HFFc6 (cell line): ENCODE measurements at places on chromosomes 4 and X.

- DNase-seq = no peak
Observed at GRCh38 chr4:126395664-126396063, 1080.9 kb downstream of the FAT4 start.

- DNase-seq = no peak
Observed at GRCh38 chr4:110159541-110159940, 38.9 kb downstream of the ELOVL6 start.

DNA sequence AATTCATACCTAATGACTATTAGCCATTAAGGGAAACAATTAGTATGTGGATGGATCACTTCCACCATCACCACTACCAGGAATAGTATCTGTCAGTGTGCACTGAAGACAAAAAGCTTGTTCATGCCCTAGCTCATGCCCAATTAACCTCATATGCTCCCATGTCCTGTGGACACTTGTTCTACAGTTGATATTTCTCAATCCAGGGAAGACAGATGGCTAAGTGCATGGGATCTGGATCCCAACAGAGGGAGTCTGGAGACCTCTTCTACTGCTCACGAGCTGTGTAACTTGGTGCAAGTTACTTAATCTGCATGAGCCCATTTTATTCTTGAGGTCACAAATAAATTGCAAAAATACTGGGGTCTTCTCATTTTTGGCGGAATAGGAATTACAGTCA, 23.7 kb downstream of the AMOT start:
- DNase-seq = no peak

- no peak for DNase-seq
Observed at GRCh38 chrX:56125946-56126345, 106.2 kb upstream of the KLF8 start.

GRCh38 chr4:23483320-23483960, 406.4 kb downstream of the PPARGC1A start:
- no peak for DNase-seq

GRCh38 chr4:71841336-71841735, 57.5 kb upstream of the GC start:
- DNase-seq = no peak

GRCh38 chr4:49002931-49003330, 16.9 kb downstream of the CWH43 start:
- DNase-seq = no peak

DNA sequence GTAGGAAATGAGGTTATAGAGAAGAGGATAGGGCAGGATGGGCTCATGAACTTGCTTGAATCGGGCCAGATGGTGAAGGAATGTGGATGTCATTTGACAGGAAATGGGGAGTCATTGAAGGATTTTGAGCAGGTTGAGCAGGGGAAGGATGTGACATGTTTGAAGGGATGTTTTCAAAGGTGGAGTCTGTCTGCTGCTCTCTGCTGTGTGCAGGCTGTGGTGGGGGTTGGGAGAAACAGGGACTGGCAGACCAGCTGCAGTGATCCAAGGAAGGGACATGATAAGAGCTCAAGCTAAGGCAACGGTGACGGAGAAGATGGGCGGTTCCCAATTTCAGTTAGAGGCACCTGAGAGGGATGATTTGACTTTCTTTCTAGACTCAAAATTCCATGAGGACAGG, 14.0 kb upstream of the XPNPEP2 start:
- no peak for DNase-seq

GRCh38 chr4:137981277-137981676, 260.9 kb downstream of the SLC7A11 start:
- DNase-seq = peak; percentile 70

- no peak for DNase-seq
Observed at GRCh38 chr4:20269320-20269719, 17.6 kb downstream of the SLIT2 start.

DNA sequence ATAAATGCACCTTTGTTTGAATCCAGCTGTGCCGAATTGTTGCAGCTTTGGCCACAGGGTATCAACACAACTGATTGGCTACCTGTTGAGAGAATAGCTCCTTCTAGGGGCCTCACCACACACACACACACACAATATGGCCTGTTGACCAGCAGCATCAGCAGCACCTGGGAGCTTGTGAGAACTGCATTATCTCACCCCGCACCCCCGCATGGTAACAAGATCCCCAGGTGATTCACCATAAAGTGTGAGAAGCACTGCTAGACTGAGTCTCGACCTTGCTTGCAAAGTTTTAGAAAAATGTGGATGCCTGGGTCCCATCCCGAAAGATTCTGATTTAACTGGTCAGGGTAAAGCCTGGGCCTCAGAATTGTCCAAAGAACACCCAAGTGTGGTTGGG, 176.9 kb upstream of the PRPS2 start:
- DNase-seq = no peak

GRCh38 chr4:2900741-2901140, 57.1 kb downstream of the ADD1 start:
- no peak for DNase-seq

DNA sequence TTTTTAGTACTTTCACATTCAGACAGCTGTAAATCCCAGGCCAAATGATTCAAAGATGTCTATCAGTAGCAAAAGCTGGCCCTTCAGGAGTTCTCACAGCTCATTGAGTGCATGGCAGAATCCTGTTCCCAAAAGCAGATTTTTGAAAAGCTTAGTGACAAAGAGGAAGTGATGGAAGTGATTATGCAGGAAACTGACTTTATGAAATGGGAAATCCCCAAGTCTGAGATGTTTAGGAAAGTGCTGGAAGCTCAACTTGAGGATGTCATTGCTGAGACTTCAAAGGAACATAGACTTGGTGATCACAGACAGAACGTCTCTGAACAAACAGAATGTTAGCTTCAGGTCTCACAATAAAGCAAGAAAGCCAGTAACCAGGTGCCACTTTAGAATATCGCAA, 51.0 kb upstream of the CFAP47 start:
- no peak for DNase-seq

DNA sequence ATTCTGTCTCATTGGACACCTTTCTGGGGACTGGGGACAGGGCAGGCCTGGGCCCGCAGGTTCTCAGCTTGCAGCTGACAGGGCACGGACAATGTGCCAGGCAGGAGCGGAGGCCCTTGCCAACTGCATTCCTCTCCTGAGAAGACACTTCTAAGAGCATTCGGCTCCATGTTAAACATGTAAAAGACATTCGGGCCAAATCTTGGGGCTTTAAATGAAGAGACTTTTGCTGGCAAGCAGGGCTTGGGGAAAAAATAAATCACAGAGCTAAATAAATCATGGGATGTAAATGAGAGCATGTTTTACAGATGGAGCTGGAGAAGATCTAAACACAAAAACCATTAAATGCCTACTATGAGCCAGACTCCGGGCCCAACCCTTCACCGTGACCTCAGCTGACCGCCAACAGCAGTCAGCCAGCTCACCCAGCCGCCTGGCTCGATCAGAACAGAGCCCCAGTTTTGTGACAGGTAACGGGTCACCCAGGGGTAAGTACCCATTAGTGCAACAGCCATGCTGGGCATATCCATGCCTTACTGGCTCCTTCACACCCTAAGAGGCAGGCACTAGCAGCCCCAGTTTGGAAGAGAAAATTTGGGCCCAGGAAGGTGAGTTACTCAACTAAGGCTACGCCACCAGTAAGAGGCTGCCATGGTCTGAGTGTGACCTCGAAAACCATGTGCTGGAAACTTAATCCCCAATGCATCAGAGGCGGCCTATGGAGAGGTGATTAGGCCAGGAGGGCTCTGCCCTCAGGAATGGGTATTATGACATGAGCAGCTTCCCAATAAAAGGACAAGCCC, 14.7 kb downstream of the WDR1 start:
- DNase-seq = no peak

GRCh38 chr4:117093571-117093970, 8.2 kb upstream of the TRAM1L1 start:
- no peak for DNase-seq

DNA sequence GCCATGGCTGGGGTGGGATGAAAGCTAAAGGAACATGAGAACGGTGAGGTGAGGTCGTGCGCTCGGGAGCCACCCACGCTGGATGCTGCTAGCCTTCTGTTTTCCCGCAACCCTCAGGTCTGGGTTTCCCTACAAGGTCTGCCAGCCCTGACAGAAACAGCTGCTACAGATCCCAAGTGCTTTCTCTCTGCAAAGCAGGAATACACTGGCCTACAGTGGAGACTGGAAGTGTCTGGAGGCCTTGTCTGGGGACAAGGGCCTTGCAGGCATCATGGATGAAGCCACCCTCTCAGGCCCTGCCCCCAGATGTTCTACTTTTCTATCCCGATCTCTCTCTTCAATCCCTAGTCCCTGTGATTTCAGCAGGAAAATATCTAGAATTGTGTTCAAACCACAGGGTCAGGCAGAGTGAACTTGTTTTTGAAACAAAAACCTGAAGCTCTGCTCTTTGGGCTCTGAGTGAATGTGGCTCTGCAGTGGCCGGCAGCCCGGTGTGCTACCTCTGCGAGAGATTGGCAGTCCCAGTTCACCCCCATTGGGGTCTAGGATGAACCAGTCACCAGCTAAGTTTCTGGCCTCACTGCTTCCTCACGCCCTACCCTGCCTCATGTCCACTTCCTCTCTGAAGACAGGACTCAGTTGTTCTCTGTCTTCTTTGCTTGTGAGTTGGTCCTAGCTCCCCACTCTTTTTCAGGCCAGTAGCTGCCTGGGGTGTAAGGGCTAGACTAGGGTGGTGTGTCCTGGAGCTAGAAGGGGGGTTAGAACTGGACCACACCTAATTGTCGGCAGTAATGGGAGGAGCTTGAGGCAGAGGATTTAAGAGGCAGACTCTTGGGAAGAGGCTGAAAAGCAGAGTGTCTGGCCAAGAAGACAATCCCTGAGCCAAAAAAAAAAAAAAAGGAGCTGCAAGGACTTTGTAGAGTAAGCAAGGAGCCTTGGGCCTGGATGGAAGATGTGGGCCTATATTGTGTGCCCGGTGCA, 89.6 kb downstream of the RTL5 start:
- no peak for DNase-seq

DNA sequence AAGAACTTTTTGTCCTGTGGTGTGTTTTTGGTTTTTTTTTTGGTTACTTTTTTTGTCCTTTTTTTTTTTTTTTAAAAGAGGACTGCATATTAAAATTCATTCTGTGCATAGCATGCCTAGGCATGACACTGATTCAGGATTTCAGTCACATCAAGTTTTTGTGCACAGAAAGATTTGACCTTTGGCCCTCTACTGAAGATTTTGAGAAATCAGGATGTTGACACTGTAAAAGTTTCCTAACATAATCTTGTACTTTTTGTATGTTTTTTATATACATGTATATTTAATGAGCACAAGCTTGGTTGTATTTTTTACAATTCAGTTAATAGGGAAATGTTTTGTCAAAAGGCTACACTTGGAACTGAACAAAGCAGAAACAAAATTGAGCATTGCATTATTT, 100.0 kb upstream of the DDX3X start:
- DNase-seq = no peak

GRCh38 chr4:175351473-175351872, 433.3 kb downstream of the ADAM29 start:
- DNase-seq = no peak

- DNase-seq = no peak
Observed at GRCh38 chr4:99504804-99505502, 5.9 kb upstream of the C4orf17 start.

GRCh38 chr4:158991534-158992155, 111.2 kb upstream of the RAPGEF2 start:
- DNase-seq = no peak

- DNase-seq = peak; percentile 41
Observed at GRCh38 chr4:186723292-186724057, at the start of gene FAT1. FAT1 (minus strand) TSS chr4:186723856; CDS start chr4:186709827, 14,029 bp downstream.
